CD4-positive, alpha-beta T cell treated with Interleukin-6 for 4 hours (primary cell): ENCODE measurements at places on chromosomes 4 and X.

DNA sequence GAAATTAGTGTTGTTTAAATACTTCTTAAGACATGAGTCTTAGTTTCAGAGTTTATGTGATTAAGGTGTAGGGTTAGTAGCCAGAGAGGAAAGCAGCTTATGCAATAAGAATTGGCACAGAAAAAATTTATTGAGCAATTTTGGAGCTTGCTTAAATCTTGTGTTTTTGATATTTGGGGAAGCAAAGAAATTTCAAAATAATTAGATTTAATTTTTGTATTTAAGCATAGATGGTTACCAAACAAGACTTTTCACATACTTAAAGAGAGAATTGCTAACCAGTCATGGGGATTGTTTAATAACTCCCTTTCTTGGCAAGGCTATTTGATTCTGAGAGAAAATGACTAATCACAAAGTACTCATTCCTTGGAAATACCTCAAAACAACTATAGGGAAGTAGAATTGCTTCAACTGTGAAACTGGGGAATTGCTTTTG lies 202.0 kb upstream of the GRID2 start:
- DNase-seq, result no peak

- no peak for DNase-seq
These were observed 19.7 kb downstream of the CCDC160 start for GRCh38 chrX:134256684-134257083.

- DNase-seq, result peak; percentile 43
These were observed 7.8 kb downstream of the ARAF start for GRCh38 chrX:47568656-47569295.

DNA sequence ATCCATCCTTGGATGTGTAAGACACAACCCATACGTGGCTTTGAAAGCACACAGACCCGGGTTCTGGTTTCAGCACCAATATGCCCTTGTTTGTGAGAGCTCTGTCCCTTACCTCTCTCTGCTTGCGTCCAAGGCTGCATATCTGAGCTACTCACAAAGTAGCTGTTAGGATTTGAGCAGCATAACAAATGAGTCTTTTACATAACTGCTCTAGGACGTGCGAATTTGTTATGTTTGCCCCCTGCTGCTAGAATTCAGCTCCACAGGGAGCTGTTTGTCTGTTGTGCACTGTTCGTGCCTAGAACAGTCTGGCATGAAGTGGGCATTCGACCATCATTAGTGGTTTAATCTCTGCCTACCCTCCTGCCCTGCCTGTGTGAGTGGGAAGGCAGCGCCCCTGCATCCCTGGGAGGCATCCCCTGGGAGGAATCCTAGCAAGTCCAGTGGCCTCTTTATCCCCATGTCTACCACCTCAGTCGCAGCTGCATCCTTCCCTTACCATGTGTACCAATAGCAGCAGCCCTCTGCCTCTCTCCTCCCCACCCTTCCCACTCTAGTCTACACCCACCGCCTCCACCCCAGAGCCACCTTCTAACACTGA lies 42.1 kb downstream of the SLC2A9 start:
- DNase-seq, result no peak

DNA sequence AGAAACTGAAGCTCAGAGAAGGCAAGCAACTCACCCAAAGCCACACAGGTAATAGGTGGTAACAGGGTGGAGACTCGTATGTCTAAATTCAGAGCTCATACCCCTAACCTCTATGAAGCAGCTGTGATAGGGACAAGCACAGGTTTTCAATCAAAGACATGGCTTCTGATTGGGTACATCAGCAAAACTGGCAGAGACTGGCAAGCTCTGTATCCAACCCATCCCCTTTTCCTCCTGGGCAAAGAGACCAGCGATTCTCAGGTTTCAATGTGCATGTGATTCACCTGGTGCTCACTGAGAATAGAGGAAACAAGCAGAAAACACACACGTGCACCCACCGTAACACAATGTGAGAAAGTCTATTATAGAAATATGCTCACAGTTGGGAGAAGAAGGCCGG lies 153.0 kb downstream of the SMIM20 start:
- DNase-seq, result no peak

- DNase-seq, result no peak
These were observed 265.7 kb downstream of the IQCM start for GRCh38 chr4:149549911-149550310.

GRCh38 chrX:135982860-135983259 lies 2.4 kb upstream of the SLC9A6 start:
- no peak for DNase-seq

- DNase-seq, result no peak
These were observed 66.2 kb downstream of the RRAGB start for GRCh38 chrX:55783723-55784122.

DNA sequence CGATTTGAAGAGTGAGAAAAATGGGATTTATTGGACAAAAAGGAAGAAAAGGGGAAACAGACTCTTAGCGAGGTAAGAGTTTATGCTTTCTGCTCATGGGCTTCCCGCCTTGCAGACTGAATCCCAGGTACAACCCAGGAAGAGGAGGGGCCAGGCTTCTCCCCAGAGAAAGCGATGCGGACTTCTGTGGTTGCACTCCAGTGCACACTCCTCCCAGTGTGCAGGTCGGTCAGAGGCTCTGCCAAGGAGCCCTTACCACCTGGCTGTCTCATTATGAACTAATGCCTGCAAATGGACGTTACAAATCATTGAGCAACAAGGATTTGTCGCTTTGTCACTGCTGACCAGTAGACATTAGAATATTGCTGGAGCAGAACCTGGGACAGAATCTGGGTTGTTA lies 39.9 kb upstream of the GLRA2 start:
- no peak for DNase-seq

- DNase-seq, result no peak
These were observed 59.5 kb upstream of the FGF13 start for GRCh38 chrX:138771047-138771446.

DNA sequence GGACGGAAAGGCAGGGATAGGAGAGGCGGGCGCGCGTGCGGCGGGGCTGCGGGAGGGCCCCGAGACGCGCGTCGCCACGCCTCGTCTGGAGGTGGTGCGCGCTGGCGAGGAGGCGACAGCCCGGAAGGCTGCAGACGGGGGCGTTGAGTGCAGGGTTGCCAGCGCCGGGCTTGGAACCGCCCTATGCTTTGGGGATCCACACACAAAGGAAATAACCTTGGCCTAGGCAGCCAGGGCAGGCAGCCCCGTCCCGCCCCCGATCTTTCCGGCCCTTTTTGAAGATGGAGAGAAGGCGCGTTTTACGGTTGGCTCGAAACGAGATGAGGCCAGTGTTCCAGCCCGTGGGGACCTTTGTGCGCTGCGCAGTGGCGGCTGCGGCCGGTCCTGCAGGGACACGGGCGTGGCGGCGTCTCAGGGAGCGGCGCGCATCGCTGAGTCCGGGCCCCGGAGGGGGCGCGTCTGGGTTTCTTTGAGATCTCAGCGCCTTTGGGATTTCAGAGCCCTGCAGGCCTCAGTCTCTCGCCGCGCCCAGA lies 50.8 kb upstream of the TRIM2 start:
- peak; percentile 83 for DNase-seq

- no peak for DNase-seq
These were observed 21.8 kb downstream of the KIAA1210 start for GRCh38 chrX:119105826-119106225.

DNA sequence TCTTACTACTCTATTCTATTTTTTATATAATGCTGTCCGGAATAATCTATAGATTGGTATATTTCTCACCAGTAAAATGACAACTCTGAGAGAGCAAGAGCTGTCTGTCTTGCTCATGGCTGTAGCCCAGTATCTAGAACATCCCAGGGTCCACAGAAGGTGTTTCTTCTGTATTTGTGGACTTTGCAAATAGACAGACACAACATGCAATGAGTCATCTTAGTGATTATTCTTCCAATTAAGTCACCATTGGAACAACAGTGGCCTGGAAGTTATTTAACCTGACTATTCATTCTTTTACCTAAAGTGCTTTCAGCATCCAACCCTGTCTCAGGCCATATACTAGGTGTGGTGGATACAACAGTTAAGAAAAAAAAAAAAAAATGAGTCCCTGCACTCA lies 179.5 kb downstream of the PPARGC1A start:
- no peak for DNase-seq

- DNase-seq, result no peak
These were observed 62.3 kb upstream of the NAP1L5 start for GRCh38 chr4:88759895-88760290.

DNA sequence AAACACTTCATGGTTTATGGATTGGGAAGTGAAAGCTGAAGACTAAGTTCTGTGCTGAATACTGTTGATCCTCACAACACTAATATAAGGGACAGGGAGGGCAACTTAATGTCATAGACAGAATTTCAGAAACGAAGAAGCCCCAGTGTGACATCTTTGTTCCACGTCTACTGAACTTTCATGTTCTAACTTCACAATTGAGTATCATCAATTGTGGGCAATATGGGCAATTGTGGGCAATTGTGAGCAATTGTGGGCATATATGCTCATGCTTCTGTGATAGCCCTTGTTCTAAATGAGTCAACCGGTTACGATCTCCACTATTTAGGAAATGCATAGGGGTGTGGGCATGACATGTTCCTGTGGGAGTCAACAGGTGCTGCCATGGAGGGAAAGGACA lies 33.7 kb downstream of the CYBB start:
- DNase-seq, result no peak

DNA sequence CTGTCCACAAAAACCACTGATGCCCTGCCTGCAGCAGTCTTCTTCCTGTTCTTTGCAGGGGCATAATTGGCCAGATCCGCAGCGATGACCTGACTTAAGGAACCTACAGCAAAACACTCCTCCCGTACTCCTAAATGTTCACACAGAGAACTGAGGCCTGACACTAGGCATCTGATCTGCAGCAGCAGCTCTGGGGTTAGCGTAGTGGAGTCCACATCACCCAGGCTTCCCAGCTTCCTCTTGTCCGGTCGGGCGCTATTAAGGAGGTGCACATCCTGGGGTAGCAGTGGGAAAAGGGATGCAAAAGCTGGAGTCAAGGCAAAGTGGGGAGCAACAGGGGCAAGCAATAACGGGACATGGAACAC lies 758 bp downstream of the SCFD2 start:
- no peak for DNase-seq

GRCh38 chrX:41317477-41318208 lies 16.3 kb upstream of the DDX3X start:
- DNase-seq, result no peak

DNA sequence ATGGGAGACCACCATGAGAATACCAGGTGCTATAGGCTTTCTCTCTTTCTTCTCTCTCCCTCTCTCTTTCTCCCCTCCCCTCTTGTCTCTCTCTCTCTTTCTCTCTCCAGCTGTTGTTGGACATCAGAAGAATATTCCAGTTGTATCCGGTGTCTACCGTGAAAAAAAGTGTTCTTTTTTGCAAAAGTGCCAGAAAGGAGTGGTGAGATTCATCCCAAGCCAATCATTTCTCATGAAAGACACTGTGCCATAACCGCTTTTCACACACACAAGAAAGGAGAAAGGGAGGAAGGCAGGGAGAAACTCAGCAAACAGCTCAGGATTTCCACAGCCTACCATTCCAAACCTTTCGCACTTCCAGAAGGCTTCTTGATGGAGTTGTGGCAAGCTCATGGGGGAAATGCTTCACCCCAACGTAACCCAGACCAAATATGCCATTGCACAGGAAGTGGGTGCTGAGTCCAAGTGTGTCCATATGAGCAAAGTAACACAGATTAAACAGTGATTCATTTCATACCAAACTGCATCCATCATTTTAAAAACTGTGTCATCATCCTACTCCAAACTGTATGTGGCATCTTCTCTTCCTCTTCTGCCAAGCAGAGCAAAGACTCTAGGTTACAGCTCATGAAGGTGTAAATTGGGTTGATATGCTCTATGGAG lies 224.0 kb downstream of the APBB2 start:
- DNase-seq, result no peak

DNA sequence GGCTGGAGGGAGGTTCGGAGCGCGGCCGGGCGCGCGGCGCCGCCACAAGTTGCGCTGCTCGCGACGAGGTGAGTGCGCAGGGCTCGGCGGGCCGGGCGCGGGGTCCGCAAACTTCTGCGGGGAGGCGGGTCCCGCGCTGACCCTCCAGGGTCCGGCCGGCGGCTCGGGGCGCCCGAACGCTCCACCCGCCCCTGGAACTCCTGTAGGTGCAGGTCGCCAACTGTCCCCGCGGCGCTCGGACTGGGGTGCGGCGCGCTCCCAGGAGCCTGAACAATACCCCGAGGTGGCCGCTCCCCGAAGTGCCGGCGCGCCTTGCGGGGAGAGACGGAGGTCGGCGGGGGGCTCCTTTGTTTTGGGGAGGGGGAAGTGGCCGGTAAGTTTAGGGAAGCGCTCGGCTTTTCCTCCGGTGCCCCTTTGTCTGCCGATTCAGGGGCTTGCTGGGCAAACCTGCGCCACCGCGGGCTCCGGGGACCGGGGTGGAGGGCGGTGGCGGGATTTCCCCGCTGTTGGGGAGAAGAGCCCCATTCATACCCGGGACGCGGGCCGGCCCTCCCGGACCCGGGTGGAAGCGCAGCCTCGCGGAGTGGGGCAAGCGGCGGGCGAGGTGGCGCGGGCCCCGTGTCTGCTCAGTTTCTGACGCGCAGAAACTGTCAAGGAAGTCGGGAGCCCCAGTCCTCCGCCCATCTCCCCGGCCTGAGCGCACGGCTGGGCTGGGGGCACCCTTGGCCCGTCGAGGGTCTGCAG lies 694 bp downstream of the TBL1X start:
- DNase-seq, result peak; percentile 38

DNA sequence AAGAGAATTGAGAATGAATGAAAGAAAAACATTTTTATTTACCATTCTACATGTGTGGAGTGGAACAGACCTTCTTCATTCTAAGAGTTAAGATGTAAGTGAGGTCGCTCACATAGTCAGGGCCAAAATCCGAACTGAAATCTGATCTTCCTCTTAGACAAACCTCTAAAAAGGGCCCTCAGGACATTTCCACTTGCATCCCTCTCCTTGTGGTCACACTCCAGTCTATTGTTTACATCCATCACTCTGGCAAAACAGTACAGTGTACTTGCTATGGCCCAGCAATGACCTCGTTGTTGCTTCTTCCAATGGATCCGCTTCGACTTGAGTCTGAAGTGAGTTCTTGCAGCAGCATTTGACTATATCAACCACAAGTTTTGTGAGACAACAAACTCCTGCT lies 54.2 kb downstream of the MOSPD2 start:
- DNase-seq, result no peak

- DNase-seq, result no peak
These were observed 35.1 kb downstream of the ENPEP start for GRCh38 chr4:110510955-110511544.

DNA sequence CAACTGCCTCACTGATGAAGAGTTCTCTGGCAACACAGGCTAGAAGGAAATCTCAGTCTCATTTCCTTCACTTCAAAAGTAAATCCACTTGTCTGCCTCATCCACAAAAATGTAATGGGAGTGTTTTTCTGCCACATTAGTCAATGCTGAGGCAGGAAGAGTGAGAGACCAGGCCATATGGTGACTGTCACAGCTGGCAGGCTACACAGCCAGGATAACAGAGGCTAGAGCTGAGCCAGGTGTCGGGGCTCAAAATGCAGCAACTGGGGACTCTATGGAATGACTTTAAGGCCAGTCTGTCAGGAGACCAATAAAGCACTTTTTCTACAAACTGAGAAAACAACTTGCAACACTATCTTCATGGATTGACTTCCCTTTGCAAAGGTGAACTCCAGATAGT lies 204.2 kb downstream of the GPC3 start:
- DNase-seq, result no peak

DNA sequence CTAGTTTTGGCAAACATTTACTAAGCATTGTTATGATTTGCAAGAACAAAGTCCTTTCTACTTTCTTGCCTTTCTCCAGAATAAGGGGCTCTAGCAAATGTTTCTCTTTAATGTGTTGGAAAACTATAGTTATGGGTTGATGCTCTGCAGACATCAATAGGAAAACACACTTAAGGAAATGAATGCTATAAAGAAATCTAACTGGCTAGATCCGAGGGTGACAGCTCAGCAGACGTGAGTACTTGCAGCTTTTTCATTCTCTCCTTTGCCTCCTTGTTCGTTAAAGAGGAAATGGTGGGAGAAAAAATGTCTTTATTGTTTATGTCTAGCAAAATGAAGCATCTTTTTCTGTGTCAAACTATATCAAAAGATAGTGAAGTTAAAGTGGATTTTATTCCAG lies 6.3 kb downstream of the GUCY1B1 start:
- DNase-seq, result no peak
